ENCODE measurements at places on chromosomes 4 and X.

GRCh38 chrX:57232658-57233360, 53.7 kb upstream of the FAAH2 start:
- no peak for DNase-seq

GRCh38 chrX:19639813-19640462, 124.6 kb upstream of the MAP3K15 start:
- DNase-seq = no peak

- DNase-seq = no peak
Observed at GRCh38 chrX:9903146-9903545, 64.0 kb upstream of the CLDN34 start.

GRCh38 chrX:115330498-115331168, 41.1 kb downstream of the LUZP4 start:
- DNase-seq = no peak

DNA sequence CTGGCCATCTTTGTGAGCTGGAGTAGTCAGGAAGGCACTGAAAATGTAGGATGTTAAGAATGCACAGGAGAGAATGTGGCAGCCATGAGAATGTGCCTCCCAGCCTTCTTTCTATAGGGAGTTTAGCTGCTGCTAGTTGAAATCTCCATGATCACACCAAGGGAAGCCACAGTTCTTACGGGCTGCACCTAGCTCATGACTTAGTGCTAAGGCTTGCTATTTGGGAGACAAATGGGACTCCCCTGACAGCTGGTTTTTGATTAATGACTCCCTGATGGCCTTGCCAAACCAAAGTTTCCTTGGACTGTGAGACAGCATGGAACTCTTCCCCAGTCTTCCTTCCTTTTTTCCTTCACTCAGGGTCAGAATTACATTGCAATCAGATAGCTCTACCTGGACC, 9.2 kb downstream of the CTSO start:
- DNase-seq = no peak

- no peak for DNase-seq
Observed at GRCh38 chr4:144411119-144411518, 234.8 kb upstream of the HHIP start.

DNA sequence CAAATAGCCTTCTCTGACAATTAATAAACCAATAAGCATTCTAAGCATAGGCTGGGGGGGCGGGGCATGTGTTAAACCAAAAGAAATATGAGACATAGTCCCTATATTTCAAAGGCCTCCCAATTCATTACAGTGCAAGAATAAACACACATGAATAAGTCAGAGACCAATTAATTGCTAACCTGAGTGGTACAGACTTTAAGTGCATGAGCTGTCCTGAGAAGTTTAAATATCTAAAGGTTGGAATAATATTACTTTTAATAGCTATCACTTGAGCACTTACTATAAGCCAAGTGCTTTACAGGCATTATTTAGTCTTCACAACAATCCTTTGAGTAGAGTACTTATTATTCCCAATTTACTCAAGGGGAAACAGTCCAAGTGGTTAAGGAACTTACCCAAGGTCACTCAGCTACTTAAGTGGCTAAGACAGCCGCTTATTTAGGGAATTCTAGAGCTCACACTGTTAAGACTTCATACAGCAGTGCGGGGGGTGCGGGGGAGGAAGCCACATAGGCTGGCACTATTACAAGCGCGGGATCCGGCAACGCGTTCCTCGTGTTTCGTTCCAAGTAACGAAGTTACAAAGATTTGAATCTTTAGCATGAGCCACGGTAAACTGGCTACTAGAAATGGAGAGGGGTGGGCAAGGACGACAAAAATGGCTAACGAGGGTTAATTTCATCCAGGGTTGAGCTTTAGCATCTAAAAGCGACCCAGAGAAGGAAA, 1.4 kb downstream of the THOC2 start:
- no peak for DNase-seq

DNA sequence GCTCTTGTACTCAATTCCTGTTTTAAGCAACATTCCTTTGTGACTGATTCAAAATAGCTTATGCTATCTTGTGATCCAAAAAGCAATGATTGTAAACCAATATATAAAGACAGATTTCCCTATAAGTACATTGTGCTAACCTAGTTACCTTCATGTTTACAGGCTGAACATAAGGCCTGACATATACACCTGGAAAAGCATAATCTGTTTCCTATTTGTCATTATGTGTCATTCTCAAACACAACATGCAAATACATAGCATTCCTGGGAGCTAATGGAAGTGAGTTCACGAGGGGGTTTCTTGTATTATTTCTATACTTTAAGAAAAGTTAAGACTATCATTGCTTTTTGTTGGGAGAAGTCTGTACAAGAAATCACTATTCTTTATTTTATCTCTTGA, 638.1 kb upstream of the AGA start:
- no peak for DNase-seq

- DNase-seq = no peak
Observed at GRCh38 chr4:106746451-106746850, 289.7 kb downstream of the DKK2 start.

DNA sequence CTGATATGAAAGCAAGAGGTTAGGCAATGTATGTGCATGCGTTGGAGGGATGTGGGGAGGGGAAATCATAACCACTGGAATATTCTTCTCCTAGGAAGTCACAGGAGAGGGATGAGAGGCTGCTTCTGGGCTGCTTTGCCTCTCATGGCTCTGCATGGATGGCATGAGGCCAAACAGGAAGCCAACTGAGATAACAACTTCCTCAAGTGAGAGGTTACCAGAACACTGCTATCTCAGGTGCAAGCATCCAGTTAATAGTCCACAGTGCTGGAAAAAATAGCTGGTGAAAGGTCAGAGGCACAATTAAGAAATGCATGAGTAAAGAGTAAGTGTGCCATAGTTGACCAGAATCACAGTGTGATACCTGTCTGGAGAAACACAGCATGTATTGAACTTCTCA, 113.3 kb downstream of the ELOVL6 start:
- DNase-seq = no peak
